Hepatic stellate cell (primary cell): ENCODE measurements at places on chromosomes 11 and 22.

- no peak for DNase-seq
Measured at GRCh38 chr11:44657836-44658505, 68.8 kb upstream of the TSPAN18 start.

DNA sequence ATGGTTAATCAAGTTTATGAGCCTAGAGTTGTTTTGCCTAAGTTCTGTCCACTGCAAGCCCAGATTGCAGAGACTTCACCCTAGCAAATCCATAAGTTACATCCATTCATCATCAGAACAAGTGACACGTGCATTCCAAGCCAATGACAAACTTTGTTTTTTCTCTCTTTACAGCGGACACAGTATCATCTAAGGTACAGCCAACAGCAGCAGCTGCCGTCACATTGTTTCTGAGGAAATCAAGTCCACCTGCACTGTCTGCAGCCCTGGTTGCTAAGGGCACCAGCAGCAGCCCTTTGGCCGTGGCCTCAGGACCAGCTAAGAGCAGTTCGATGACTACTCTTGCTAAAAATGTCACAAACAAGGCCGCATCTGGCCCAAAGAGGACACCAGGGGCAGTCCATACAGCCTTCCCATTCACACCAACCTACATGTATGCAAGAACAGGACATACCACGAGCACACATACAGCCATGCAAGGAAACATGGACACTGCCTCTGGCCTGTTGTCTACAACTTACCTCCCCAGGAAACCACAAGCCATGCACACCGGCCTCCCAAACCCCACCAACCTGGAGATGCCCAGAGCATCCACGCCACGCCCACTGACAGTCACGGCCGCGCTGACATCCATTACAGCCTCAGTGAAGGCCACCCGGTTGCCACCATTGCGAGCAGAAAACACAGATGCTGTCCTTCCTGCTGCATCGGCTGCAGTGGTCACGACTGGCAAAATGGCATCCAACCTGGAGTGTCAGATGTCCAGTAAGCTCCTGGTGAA lies 155.8 kb downstream of the C11orf91 start:
- no peak for DNase-seq

DNA sequence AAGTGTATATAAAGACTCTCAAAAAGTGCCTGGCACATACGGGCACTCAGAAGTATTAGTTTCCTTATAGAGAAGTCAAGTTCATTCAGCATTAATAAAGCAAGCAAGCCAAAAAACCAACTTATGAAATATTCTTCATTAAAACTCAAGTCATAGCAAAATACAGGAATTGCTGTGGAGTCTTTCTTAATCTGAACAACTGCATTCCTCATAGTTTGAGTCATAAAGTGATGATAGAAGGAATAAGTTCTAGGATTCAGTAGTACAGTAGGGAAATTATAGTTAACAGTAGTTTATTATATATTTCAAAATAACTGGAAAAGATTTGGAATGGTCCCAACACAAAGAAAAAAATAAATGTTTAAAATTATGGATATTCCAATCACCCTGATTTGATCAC lies 200.3 kb downstream of the C11orf91 start:
- no peak for DNase-seq

DNA sequence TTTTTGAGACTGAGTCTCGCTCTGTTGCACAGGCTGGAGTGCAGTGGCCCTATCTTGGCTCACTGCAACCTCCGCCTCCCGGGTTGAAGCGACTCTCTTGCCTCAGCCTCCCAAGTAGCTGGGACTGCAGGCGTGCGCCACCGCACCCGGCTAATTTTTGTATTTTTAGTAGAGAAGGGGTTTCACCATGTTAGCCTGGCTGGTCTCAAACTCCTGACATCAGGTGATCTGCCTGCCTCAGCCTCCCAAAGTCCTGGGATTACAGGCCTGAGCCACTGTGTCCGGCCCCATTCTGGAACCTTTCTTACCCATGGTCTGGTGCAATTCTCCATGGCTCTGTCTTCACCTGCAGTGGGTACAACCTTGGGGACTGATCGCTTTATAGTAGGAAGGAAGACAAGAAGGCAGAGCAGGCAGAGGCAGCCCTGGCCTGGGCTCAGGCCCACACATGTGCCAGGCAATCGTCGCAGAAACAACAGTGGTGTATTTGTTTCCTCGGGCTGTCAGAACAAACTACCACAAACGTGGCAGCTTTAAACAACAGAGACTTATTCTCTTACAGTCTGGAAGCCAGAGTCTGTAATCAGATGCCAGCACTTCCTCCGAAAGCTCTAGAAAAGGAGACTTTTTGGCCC lies 4.0 kb upstream of the PTGDR2 start:
- DNase-seq = no peak

DNA sequence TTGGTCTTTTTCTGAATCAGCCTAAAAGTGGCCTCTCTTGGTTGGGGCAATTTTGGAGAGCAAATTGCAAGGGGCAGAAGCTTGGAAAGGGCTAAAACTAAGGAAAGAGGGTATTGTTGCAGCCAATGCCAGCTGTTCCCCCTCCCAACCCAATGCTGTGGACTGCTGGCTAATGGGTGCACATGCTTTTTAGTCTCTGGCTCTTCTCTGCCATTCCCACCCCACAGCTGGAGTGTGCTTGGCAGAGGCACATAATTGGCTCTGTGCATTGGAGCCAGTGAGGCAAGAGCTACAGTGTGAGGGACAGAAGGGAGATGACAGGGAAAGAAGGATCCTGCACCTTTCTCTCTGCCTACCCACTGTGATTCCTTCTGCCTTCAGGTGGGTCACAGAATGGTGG lies 140.0 kb downstream of the NECTIN1 start:
- no peak for DNase-seq

- DNase-seq = no peak
Measured at GRCh38 chr11:3786781-3787428, 10.4 kb downstream of the NUP98 start.

GRCh38 chr11:119637481-119637880 lies 91.5 kb downstream of the NECTIN1 start:
- no peak for DNase-seq

DNA sequence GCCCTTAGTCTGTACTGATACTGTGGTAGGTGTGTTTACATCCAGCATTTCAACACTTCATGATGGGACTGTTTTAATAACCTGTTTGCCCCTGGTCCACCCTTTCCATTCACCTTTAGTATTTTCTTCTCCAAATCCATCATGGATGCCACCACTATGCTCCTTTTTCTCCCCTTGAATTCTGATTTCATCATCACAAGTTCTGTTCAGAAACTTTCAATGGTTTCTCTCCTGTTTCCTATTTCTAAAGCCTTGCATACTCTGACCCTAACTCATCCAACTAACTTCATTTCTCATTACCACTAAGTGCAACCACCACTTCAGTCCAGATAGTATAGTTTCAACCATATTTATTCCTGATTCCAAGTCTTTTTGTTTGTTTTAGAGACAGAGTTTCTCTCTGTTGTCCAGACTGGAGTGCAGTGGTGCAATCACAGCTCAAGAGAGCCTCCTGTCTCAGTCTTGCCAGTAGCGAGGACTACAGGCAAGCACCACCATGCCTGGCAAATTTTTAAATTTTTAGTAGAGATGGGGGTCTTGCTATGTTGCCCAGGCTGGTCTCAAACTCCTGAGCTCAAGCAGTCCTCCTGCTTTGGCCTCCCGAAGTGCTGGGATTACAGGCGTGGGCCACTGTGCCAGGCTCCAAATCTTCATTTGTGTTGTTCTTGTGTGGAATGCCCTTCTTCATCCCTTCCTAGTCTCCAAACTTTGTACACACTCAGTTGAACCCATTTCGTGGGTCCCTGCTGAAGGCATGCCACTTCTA lies 1.2 kb upstream of the LIN7C start:
- no peak for DNase-seq

DNA sequence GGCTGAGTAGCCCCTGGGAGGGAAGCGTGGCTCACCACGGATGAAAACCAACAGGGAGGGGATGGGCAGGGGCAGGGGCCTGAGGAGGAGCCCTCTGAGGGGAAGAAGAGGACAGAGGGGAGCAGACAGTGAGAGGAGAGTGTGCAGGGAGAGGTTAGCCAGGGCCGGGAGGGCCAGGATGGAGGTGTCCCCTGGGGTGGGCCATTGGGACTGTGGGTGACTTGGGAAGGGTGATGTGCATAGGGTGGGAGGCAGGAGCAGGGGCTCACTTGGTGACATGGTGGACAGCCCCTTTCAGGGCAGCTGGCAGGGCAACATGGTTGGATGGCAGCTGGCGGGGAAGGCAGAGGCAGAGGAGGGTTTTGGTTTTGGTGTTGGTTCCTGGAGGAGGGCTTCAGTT lies 5.6 kb upstream of the GDPD5 start:
- no peak for DNase-seq

DNA sequence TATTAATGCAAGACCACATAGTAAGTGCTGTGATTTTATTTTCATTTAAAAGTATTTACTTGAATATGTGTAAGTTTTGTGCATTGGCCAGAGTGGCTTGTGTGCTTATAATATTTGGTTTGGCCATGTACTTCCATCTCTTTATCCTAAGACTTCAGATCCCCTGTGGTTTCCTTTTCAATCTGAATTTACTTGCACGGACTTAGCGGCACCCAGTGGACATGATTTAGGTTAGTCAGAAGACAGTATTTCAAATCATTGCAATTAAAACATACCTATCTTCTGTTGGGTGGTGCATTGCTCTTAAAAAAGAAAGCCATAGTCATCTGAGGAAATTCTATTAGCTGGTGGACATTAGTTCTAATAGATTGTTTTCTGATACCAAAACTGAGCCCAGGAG lies 30.7 kb downstream of the PIWIL4 start:
- DNase-seq = no peak

GRCh38 chr11:66176650-66177049 lies 91.8 kb upstream of the RAB1B start:
- no peak for DNase-seq

GRCh38 chr22:36385491-36386350 lies 2.0 kb downstream of the MYH9 start:
- DNase-seq = no peak

GRCh38 chr22:38510416-38510970 lies 4.4 kb upstream of the DDX17 start:
- DNase-seq = no peak

DNA sequence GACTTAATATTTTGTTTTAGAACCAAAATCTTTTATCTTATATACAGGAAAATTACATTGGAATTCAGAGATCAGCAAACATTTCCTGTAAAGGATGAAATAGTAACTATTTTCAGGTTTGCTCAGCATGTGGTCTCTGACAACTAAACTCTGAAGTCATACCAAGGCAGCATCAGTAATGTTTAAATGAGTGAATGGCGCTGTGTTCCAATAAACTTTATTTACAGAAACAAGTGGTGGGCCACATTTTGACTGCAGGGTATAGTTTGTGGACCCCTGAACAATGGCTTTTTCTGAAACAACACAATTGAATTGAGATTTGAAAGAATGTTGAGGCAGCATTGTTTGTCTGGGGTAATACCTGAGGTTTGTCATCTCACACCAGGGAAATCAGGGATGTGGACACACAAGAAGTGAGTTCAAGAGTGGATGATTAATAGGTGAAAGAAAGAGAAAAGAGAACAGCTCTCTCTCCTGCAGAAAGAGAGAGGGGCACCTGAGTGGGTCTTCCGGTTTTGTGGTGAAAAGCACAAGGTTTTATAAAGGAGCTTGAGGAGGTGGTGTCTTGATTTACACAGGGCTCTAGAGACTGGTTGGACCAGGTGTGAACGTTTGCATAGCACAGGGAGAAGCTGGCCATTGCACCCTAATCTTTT lies 113.5 kb upstream of the VPREB1 start:
- DNase-seq = no peak

DNA sequence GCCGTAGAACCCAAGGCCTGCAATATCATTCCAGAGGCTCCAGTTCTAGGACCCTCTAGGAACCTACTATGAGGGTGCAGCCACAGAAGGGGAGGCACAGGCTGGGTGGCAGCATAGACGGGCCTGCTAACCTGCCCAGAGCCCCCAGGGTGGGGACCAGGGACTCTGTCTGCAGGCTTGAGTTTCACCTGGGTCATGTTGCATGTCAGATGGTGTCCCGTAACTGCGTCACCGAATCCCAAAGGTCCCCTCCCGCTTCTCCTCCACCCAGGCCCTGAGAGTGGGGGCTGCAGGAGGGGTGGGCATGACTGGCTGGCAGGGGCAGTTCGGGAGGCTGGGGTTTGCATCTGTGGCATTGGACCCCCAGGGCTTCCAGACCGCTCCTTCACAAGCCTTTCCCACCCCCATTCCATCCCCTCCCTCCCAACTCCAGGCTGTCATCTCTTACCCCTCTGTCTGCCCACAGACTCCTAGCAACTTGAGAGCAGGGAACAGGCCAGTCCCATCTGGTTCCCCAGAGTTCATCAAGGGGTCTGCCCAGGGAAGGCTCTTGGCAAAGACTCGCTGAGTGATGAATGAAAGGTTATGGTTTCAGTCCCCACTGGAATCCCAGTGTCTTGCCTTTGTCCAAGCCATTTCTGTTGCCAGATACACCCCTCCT lies 16.3 kb downstream of the MYO7A start:
- no peak for DNase-seq

GRCh38 chr11:78080818-78081495 lies 1.3 kb upstream of the NDUFC2 start:
- DNase-seq = peak; percentile 45

- DNase-seq = no peak
Measured at GRCh38 chr11:58654908-58655296, 32.4 kb downstream of the CNTF start.

DNA sequence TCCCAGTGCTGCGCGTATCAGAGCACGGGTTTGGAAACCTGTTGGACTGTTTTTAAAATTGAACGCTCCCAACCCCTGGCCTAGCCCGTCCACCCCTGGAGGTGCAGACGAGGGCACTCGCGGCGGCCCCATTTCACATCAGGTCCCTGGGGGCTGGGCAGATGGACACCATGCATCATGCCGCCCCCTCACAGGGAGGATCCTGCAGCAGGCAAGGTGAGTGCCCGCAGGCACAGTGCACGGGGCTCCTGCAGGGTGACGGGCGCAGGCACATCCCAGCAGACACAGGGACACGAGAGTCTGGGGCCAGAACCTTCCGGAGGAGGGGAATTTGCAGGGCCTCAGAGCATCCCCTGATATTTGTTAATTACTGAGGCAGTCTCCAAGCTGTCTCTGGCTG lies 7.3 kb downstream of the ANO9 start:
- DNase-seq = no peak

DNA sequence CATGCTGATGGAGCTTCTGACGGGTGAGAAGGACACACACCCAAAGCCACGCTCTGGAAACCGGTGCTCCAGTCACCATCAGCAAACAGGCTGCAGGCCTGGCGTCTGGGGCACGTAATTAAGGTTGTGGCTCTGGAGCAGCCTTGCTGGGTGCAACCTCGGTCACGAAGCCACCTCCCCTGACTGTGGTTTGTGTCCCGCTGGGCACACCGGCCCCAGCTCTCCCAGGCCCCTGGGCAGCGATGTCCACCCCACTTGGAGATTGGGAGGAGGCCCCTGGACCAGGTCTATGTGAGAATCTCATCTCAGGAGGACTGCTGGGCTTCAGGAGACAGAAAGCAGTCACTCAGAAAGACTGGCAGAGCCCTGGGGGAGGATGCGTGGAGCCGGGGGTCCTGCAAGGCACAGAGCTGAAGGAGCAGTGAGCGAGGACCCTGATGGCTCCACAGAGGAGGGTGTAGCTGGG lies 631.6 kb downstream of the BRD1 start:
- no peak for DNase-seq

- no peak for DNase-seq
Measured at GRCh38 chr11:119745112-119745511, 16.1 kb upstream of the NECTIN1 start.

- no peak for DNase-seq
Measured at GRCh38 chr11:44608991-44609782, 43.7 kb downstream of the CD82 start.

- peak; percentile 36 for DNase-seq
Measured at GRCh38 chr11:86919557-86920210, 35.5 kb downstream of the FZD4 start.

GRCh38 chr11:65648997-65649493 lies 11.1 kb downstream of the SIPA1 start:
- DNase-seq = no peak

- no peak for DNase-seq
Measured at GRCh38 chr22:50468626-50469025, 6.2 kb downstream of the SBF1 start.
